Heart left ventricle (tissue), 16 donors: ENCODE measurements at places on chromosomes 2 and 18. TPM values are rescaled to one million over a fixed set of nuclear protein-coding genes. Genes with fewer than 3 reads are reported as not detected.

GRCh38 chr2:8520791-8521344 is 161.0 kb upstream of the ID2 start:
- no peak for DNase-seq

- DNase-seq, result no peak
Observed at GRCh38 chr2:217160978-217161973, 301.4 kb upstream of the TNP1 start.

GRCh38 chr2:908568-908967 is 42.1 kb upstream of the SNTG2 start:
- no peak for DNase-seq

- no peak for DNase-seq
Observed at GRCh38 chr2:28658369-28658768, 93.3 kb upstream of the PPP1CB start.

- DNase-seq, result peak; percentile 35
Observed at GRCh38 chr2:72973566-72974435, 56.5 kb downstream of the EMX1 start.

- DNase-seq, result no peak
Observed at GRCh38 chr2:114113518-114113917, 223.6 kb downstream of the ACTR3 start.

DNA sequence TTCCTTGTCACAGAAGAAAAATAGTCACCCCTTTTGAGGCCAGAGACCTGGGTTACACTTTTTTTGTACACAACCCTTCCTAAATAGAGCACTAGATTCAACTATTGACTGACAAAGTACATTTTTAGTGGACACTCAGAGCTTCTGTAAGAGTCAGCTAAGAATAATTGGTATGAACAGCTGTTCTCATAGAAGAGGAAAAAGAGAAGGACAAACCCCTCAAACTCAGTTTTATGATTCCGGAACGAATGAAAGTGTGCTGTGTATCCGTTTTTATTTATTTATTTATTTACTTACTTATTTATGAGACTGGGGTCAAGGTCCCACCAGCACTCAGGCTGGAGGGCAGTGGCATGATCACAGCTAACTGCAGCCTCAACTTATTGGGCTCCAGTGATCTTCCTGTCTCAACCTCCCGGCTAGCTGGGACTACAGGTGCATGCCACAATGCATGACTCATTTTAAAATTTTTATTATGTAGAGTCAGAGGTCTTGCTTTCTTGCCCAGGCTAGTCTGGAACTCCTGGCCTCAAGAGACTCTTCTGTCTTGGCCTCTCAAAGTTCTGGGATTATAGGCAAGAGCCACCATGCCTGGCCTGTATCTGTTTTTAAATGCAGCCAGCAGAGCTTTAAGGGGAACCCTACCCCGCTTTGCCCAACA is 36.0 kb upstream of the FZD5 start:
- no peak for DNase-seq

- DNase-seq, result no peak
Observed at GRCh38 chr2:37867166-37867565, 57.9 kb upstream of the RMDN2 start.

DNA sequence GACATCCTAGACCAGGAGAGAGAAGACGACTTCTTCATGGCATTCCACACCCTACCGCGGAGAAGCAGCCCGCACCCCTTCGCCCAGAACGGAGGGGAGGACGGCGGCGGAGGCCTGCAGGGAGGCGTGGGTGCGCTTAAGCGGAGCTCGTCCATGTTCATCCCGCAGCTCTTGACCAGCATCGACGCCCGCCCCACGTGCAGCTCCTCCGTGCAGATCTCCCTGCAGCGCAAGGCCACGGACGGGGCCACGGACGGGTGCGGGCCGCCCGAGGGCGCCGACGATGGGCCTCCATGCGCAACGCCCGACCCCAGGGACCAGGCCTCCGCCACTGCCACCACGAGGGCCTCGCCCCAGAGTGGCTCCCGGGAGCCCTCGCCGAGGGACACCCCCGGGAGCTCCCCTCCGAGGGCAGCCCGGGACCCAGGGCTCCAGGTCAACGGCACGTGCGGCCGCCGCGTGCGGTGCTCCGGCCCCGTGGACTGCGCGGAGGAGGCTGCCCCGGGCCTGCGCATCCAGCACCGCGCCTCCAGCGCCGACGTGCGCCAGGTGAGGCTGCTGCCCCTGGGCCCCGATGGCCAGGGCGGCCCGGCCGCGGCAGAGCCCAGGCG is 211.8 kb downstream of the NEDD4L start:
- no peak for DNase-seq

- no peak for DNase-seq
Observed at GRCh38 chr2:28666496-28667184, 85.0 kb upstream of the PPP1CB start.

DNA sequence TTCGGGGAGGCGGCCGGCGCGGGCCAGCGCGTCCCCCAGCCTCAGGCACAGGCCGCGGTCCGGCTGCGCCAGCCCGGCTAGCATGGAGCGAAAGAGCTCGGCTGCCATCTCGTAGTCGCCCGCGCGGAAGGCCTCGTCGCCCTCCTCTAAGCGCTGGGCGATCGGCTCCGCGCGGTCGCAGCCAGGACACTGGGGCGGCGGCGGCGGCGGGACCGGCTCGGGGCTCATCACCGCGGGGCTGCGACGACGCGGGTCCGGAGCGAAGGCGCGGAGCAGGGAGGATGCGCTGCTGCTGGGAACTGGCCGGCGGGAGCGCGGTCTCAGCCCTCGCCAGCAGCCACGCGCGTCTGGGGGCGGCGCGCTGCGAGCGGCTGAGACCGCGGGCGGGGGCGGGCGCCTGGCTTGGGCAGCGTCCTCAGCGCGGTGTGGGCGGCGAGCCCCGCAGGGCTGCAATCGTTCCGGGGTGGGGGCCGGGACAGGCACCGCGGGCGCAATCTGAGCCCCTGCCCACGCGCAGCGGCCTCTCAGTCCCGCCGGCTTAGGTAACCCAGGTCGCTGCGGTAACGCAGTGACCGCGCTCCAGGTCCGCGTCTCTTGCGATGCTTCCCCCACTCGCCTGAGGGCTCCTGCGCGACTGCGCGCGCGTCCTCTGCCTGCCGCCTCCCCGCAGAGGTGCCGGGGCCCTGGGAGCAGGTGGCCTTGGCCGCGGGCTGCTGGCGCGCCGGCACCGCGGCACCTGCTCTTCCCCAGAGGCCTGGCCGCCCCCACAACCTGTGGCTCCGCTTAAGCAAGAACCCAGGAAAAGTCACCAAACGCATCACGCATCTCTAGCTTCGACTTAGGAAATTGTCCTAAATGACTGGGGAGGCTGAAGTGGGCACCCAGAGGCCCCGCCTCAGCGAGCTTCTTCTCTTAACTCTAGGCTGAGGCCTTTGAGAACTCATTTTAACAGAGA is at the start of gene LONRF2:
Gene LONRF2, minus strand, starts transcription at position 636 of the 955 bp plus-strand sequence. Its CDS starts 408 bp downstream, at position 228.
- DNase-seq, result peak; percentile 52

DNA sequence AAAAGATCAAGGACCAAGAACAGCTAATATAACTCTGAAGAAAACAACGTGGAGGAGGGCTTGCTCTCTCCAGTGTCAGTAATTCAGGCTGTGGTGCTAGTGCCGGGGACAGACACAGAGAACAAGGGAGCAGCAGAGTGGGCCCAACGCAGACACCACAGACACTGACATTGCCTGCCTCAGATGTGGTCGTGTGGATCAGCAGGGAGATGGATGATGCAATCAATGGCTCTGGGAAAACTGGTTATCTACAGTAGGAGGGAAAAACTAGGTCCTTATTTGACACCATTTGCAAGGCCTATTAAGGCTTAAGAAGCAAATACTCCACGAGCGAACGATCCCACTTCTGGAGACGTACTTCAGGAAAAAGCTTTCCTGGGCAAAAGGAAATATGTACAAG is 36.1 kb downstream of the HDLBP start:
- DNase-seq, result no peak

GRCh38 chr18:23173912-23174311 is 38.6 kb downstream of the CABLES1 start:
- DNase-seq, result no peak

- DNase-seq, result no peak
Observed at GRCh38 chr2:38147333-38148121, 71.6 kb upstream of the CYP1B1 start.

GRCh38 chr2:148252646-148253045 is 231.8 kb downstream of the MBD5 start:
- no peak for DNase-seq

GRCh38 chr2:64861452-64862397 is 127.5 kb upstream of the SLC1A4 start:
- no peak for DNase-seq

GRCh38 chr18:71028285-71028762 is 739.5 kb downstream of the SOCS6 start:
- DNase-seq, result no peak

DNA sequence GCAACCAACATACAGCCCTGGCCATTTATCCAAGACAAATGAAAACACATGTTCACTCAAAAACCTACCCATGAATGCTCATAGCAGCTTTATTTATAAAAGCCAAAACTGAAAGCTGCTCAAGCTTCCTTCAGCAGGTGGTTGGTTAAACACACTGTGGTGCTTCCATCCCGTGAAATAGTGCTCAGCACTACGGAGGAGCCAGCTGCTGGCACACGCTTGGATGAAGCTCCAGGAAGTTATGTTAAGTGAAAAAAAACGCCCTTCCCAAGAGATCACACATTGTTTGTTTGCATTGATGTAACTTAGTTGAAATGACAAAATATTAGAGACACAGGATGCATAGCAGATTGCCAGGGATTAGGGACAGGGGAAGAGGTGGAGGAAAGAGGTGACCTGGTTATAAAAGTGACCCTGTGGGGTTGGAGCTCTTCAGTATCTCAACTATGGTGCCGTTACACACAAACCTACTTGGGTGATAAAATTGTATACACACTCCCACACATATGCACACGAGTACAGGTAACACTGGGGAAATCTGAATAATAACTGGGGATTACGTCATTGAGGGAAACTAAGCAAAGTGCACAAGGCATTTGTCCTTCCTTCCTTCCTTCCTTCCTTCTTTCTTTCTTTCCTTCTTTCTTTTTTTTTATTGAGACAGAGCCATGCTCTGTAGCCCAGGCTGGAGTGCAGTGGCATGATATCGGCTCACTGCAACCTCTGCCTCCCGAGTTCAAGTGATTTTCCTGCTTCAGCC is 6.2 kb upstream of the ALPG start:
- DNase-seq, result no peak

DNA sequence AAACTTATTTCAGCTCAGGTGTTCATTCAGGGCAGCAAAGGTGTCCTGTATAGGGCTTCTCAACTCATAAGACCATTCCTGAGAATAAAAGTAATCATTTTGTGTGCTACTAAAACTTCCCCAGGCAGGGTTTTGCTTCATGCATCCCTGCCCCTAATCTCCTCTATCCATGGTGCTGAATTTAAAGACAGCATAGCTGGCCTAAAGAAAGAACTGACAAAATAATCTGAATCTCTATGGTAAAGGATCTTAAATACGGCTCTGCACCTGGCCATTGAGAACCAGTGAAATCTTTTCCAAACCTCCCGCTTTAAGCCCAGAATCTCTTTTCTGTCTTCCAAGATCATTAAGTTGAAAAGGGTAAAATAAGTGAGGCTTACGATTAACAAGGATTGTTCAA is 292.1 kb upstream of the KLHL29 start:
- no peak for DNase-seq

DNA sequence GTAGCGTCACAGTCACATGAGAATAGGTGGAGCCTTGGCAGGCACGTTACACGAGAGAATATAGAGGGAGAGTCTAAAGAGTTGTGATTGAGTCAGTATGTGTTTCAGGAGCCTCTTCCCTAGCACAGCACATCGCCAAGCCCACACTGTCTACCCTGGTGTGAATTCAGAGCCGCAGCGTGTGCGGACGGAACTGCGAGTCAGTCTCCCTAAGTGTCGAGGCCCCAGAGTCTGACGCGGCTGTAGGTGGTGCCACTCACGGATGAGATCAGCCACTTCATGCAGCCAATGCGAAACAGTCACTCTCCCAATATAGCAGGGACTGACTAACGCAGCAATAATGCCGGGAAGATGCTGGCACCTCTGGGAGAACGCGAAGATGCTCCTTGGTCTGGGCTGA is 587.3 kb upstream of the ID2 start:
- no peak for DNase-seq

DNA sequence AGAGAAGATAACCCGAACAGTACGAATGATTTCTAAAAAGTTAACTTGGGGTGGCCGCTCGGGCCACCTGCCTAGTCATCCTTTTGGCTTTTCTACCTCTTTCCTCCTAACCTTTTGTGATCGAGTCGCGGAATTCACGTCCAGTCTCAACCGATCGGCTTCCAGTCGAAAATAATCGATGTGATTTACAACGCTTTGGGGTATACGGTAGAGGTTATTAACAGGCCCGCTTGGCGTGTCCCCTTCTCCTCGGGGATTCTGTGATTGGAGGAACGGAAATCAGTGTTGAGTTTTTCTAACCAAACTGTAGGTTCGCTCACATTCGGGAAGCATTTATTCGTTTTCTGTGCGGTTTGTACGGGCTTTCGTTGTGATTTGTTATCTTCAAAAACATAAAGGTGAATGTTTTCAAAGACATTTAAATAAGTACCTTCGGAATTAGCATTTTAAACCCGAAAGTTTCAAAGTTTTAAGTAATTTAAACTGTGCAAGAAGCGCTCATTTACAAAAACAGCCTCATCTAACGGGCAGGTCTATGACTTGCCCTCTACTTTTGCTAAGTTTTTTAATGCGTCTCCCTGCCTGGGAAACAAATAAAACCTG is 588 bp upstream of the FOXI3 start:
- no peak for DNase-seq

GRCh38 chr2:231200805-231201474 is 2.5 kb downstream of the ARMC9 start:
- DNase-seq, result no peak

DNA sequence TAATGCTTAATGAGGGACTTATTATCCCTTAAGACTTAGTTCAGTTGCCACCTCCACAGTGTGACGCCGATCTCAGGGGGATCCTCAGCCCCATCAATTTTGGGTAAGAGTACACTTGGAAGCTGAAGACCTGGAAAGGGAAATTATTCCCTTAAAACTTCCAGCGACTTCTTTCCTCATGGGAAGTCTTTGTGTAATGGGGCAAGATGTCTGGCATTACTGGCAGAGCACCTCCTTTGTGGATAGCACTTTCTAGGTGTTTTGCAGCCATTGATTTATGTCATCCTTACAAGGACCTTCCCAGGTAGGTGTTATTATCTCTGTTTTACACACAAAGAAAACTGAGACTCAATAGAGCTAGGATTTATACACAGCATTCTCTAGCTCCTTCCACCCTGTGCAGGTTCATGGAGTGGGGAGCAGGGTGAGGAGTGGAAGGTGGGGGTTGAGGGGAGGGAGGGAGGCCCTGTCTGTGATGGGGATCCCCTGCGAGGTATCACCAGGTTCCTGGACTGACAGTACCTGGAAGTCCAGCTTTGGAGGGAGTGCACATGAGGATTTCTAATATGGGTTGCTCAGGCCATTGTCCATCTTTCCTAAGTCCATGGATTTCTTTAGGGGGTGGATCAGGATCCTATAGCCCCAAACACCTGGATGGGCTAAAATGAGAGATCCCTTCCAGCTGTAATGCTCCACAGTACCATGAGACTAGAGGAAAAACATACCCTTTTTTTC is 79.4 kb downstream of the MYCN start:
- no peak for DNase-seq

- peak; percentile 15 for DNase-seq
Observed at GRCh38 chr2:237873421-237873831, 14.0 kb downstream of the RAMP1 start.

Gene PLCD4
- total RNA-seq, result 1.6 TPM

Gene DSC3
- total RNA-seq, result 10.9 TPM

Gene KCNIP3
- total RNA-seq, result 2.7 TPM

Gene ACADL
- total RNA-seq, result 2.8 TPM

Gene ARHGAP25
- total RNA-seq, result 9.1 TPM

Gene MAP3K19
- not detected for total RNA-seq

Gene HJURP
- not detected for total RNA-seq

Gene RAB31
- 20.7 TPM for total RNA-seq

Gene PUM2
- total RNA-seq, result 55.8 TPM

Gene CFAP210
- not detected for total RNA-seq
